ENCODE measurements at places on chromosomes 12 and 14. TPM values are rescaled to one million over a fixed set of nuclear protein-coding genes. Genes with fewer than 3 reads are reported as not detected.

DNA sequence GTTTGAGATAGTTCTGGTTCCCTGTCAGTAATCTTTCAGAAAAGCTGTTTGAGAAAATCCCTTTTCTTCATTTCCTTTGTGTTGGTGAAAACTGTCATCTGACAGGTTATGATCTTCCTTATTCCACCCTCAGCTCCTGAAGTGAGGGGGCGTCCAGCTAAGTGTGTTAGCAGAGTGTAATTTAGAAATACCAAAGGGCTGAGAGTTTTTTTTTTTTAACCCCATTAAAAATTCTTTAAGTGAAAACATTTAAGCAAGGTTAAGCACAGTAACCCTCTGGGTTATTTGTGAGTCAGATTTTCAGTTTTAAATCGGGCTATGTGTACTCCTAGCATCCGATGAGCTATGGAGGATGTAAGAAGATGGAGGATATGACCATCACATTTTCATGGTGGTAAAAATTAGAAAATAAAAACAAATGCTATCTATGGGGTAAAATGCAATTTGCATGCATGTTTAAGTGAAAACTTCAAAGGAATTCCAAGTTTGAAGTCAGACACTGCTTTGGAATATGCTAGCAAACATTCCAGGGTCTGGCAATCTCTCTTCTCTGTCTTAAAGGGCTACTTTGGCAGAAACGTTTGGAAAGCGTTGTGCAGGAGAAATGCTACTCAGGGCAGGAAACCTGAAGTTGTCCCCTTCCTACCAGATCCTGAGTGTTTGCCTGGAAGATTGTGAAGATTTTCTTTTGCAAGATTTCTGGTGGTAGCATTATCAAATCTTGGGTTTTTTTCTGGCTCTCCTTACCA lies 197.0 kb upstream of the PRICKLE1 start:
- no peak overlapping the region for H3K27ac ChIP-seq
- no peak overlapping the region for H3K4me3 ChIP-seq
- no peak for DNase-seq
- H3K27me3 ChIP-seq = no peaks in the 10 kb centered on the region
- no peaks in the 10 kb centered on the region for H3K36me3 ChIP-seq

GRCh38 chr14:79745046-79745445 lies 466.3 kb downstream of the DIO2 start:
- no peak overlapping the region for H3K27ac ChIP-seq
- H3K36me3 ChIP-seq = no peaks in the 10 kb centered on the region
- no peak overlapping the region for H3K4me3 ChIP-seq
- no peaks in the 10 kb centered on the region for H3K27me3 ChIP-seq
- DNase-seq = no peak

CLBA1 gene
- polyA plus RNA-seq = 10.2 TPM

MYH6 gene
- 11.5 TPM for polyA plus RNA-seq

NGB gene
- not detected for polyA plus RNA-seq

OTX2 gene
- polyA plus RNA-seq = not detected

Data from aorta (tissue), 5 donors.